ENCODE measurements at places on chromosomes 16 and 17. TPM values are rescaled to one million over a fixed set of nuclear protein-coding genes. Genes with fewer than 3 reads are reported as not detected.

GRCh38 chr17:13920413-13920812 is 148.9 kb upstream of the COX10 start:
- DNase-seq, result no peak

GRCh38 chr17:40170325-40170724 is 6.9 kb upstream of the RAPGEFL1 start:
- no peak for DNase-seq

- DNase-seq, result no peak
Observed at GRCh38 chr17:77095461-77095860, 45.3 kb upstream of the SEC14L1 start.

DNA sequence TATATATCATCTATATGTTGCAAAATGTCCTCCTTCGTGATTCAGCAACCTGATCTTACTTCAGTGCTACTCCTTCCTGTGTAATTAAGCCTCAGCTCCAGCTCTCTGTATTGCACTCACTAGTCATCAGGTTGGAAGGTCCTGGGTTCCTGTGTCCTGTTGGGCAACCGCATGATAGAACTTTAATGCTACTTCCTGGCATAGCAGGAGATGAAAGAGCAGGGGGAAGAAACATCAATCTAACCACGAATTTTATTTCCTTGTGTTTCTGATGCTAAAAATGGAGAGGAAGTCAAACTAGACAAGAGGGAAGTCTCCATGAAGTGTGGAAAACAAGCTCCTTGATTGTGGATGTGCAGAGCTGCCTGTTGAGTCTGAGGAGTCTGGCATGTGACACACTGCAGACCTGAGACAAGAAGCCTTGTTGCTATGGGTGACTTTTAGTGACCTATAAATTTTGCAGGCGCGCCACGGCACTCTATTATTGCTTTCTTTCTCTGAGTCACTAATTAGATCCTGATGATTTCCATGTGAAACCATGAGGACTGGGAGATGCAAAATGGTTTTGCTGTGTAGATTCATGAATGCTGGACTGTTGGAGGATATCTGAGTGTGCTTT is 25.6 kb downstream of the IGSF6 start:
- DNase-seq, result no peak

- no peak for DNase-seq
Observed at GRCh38 chr16:53922807-53923571, 219.0 kb downstream of the FTO start.

- DNase-seq, result no peak
Observed at GRCh38 chr16:55102531-55102930, 171.9 kb downstream of the IRX5 start.

DNA sequence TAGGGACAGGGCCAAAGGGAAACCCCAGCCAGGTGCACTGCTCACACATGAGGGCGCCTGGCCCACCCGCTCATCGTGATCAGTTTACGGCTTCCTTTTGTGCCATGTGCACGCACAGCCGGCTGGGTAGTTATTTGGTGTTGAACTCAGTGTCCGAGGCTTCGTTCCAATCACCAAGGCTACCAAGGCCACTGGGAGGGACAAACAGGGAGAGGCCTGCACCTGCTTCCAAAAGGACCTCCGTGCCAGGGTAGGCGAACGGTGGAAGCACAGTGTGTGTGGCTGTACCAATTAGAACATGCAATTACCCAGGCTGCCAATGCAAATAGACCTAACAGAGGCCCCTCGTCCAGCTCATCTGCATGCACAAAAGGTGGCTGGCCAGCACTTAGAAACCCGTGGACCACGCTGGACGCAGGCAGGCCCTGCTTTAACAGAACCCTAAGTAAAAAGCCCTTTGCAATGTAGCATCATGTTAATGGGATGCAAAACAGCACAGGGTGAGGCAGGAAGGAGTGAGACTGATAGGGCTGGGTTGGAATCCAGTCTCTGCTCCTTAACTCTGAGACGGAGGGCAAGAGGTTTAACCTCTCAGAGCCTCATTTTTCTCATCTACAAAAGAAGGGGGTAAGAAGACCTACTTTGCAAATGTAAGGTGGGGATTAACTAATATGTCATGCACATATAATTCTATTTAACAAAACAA is 204.0 kb downstream of the XYLT1 start:
- DNase-seq, result no peak

DNA sequence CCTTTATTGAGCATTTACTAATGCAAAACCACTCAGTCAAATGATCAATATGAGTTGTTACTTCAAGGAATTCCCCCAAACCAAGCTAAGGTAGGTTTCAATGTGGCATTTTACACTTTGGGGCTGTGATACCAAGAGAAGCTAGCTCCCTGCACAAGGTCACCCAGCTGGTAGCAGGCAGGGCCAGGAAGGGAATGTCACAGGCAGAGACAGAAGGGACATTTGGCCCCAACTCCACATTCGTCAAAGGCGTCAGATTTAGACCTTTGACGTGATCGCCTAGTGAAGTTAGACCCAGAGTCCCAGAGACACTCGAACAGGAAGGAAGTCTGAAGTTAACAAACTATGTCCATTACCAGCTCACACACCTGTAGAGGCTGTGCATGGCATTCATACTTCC is 5.5 kb upstream of the SMG1 start:
- DNase-seq, result no peak

DNA sequence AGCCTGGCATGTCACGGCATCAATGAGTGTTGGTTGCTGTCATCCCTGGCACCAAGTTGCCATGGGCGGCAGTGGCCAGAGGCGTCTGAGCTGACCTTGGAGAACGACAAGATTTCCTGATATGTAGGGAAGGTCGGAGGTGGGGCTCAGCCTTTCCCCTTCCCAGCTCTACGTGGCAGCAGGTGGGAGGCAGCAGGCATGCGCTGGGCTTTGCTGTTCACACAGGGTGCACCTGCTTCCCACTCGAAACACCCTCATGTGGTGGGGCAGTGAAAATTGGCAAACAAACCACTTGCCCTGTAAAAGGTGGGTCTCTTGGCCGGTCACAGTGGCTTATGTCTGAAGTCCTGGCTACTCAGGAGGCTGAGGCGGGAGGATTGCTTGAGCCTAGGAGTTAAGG is 12.3 kb upstream of the TFAP4 start:
- no peak for DNase-seq

DNA sequence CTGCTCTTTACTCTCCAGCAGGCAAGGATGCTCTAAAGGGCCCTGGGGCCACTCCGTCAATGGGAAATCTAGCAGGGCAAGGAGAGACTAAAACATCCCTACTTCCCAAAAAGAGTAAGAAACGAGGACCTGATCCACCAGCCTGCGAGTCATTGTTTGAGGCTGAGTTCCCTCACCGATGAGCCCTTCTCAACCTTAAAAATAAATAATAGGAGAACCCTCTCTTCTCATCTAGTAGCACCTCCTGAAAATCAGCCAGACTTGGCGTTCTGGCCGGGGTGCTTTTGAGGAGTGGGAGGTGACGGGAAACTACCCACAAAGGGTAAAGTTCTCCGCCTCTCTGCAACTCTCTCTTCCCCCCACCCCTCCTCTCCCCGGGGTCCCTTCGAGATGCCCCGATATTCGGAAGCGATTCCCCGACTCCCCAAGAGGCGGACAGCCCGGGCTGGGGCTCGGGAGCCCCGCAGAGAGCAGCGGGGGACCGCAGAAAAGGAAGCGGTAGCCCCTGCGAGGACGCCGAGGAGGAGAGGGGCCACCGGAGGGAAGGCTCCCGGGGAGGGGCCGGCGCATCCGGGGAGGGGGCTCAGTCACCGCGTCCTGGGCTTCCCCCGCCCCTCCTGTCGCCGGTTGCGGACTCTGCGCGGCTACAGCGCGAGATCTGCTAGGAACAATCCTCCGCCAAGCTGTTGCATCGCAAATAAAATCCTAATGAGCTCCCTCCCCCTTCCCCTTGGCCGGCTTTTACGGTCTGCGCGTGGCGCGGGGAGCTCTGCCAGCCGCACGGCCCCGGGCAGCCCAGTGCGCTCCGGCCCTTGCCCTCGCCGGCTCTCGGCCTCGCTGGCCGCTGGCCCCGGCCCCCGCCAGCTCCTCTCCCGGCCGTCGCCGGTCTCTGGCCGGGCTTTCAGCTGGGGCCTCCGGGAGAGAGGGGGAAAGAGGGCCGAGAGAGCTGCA is 1.3 kb downstream of the HOXB9 start:
- no peak for DNase-seq

- DNase-seq, result no peak
Observed at GRCh38 chr17:27473748-27474609, 17.7 kb downstream of the KSR1 start.

- no peak for DNase-seq
Observed at GRCh38 chr17:72862276-72862999, 230.1 kb downstream of the SLC39A11 start.

GRCh38 chr17:80905586-80906230 is 85.9 kb upstream of the CHMP6 start:
- no peak for DNase-seq

GRCh38 chr17:40486522-40487370 is 14.7 kb downstream of the TNS4 start:
- no peak for DNase-seq

DNA sequence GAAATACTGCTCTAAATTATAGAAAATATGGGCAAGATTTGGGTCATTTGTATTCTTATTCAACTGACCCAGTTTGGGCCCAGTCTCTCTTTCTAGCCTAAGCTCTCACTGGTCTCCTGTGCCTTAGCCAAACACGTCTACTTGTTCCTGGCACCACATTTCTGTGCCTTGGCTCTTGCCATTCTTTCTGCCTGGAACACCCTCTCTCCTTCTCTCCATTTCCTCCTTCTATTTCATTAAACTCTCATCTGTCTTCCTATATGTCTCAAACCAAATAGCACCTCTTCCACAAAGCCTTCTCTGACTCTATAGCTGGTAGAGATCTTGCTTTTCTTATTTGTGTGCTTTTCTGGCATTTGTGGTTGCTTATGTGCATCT is 37.7 kb upstream of the NUFIP2 start:
- no peak for DNase-seq

GRCh38 chr17:57747221-57748017 is 2.3 kb upstream of the CCDC182 start:
- DNase-seq, result no peak

- no peak for DNase-seq
Observed at GRCh38 chr17:34892461-34893249, 68.6 kb downstream of the CCT6B start.

DNA sequence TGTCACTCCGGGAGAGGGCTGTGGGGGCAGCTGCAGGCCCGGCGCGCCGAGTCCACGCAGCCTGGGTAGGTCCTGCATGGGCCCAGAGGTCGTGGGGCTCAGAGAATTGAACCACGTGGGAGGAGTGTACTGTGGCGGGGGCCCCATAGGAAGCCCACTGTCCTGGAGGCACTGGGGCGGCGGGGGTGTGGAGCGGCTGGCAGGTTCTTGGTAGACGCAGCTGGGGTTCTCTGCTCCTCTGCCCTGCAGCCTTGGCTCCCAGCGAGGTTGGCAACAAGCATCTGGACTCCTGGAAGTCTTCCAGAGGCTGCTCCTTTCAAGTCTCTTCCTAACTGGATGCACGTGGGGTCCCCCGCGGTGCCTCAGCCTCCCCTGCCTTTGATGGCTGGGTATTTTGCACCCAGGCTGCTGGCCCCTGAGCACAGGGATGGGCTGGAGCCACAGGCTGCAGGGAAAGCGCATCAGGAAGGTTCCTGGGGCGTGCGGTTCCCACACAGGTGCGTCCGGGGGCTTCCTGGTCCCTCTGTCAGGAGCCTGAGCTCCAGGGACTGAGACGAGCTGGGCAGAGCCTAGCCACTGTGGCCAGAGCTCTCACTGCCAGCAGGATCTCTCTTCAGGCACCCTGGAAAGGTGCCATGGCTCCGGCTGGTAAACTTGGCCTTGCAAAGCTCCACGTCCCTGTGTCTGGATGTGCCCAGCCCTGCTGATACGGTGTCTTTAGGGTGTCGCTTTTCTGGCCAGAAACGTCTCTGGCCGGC is 9.3 kb downstream of the KCTD5 start:
- DNase-seq, result no peak

- DNase-seq, result no peak
Observed at GRCh38 chr17:52235516-52235915, 77.0 kb upstream of the CA10 start.

- no peak for DNase-seq
Observed at GRCh38 chr16:56689171-56689570, 6.9 kb downstream of the MT1X start.

DNA sequence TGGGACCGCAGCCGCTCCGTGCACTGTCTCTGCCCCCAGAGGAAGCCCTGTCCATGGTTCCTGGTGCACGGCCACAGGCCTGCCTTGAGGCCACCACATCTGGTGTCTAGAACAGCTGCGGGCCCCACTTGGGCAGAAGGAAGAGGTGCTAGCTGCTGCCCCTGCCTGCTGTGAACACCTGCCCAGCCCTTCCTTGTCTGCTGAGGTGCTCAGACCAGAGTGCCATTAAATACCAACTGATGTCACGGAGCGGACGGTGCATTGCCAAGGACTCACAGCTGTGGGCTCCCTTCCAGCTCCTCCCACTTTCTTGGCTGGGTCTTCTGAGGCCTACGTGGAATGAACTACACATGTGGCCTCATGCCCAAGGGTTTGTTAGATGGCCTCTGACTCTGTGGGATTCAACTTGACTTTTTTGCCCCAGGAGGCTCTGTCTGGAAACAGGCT is 146.1 kb downstream of the RAB11FIP4 start:
- DNase-seq, result no peak

GRCh38 chr16:56923481-56924091 is 8.4 kb upstream of the HERPUD1 start:
- no peak for DNase-seq

DNA sequence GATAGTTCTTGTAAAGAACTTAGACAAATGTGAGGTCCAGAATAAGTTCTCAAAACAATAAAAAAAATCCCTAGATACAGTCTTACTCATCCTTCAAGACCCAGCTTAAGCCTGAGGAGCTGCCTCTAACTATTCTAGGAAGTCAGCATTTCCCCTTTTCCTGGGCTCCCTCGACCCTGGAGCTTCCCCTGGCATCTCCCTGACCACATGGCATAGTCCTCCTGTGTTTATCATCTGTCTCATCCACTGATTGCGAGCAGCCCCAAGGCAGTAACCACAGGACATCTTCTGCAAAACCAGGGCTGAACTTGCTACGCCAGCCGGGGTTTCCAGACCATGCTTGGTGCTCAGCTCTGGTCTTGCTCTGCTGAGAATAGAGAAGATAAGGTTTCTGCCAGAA is 36.7 kb upstream of the NLRP1 start:
- no peak for DNase-seq

The MEOX1 gene
- total RNA-seq, result 9.8 TPM

The IKZF3 gene
- total RNA-seq, result 2.9 TPM

The SPN gene
- total RNA-seq, result 0.46 TPM

The TPSD1 gene
- 1.2 TPM for total RNA-seq

The SBK1 gene
- not detected for total RNA-seq

The GGT6 gene
- total RNA-seq, result not detected

The HOXB8 gene
- total RNA-seq, result 4.3 TPM

The APOBR gene
- 11.5 TPM for total RNA-seq

The MPP2 gene
- total RNA-seq, result 1.9 TPM

The QRICH2 gene
- total RNA-seq, result 1.2 TPM

The PRSS27 gene
- 0.65 TPM for total RNA-seq

The BBS2 gene
- total RNA-seq, result 51.9 TPM

The KRTAP9-4 gene
- not detected for total RNA-seq

The LGALS9C gene
- not detected for total RNA-seq

The KRTAP4-1 gene
- not detected for total RNA-seq

The MYCBPAP gene
- 0.36 TPM for total RNA-seq

The GAST gene
- total RNA-seq, result not detected

The MPO gene
- total RNA-seq, result not detected

The MPV17L gene
- total RNA-seq, result 5.8 TPM
